NCI-H187 treated with DMSO at 0.1 percent for 48 hours (cell line): ENCODE measurements at places on chromosomes 7 and 10.

DNA sequence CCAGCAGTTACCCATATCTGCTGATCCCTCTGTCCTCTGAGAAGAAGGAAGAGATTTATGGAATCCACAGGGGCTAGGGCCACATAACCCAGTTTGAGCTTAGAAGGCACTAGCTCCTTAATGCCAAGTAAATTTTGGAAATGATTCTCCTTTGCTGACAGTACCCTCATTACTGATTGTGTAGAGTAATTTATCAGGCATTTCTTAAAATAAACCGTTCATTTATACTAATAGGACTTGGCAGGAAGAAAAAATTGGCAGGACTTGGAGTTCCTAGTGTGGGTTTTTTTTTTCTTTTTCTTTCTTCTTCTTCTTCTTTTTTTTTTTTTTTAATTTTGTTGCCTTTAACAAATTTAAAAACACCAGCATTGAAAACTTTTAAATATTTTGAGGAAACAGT lies 645.7 kb downstream of the SUGCT start:
- DNase-seq = no peak

DNA sequence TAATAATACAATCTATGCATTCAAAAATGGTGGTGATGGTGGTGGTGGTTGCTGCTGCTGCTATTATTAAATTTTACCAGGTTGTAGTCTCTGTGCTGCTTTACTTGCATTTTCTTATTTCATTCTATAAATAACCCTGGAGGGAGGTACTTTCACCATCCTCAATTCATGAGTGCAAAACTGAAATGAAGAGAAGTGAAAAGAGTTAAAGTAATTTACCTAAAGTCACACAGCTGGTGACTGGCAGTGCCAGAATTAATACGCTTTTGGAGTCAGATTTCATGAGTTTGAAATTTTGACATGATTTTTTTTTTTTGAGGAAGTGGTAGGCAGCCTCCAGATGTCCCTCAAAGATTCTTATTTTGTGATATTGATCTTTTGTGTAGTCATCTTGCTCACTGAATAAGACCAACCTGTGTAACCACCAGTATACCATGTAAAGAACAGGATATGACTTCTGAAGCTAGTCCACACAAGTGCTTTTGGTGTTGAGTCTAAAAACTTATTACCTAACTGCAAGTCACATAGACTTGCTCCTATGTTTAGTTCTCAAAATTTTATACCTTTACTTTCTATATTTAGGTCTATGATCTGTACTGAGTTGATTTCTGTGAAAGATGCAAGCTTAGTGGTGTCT lies 218.8 kb downstream of the ZWINT start:
- no peak for DNase-seq

DNA sequence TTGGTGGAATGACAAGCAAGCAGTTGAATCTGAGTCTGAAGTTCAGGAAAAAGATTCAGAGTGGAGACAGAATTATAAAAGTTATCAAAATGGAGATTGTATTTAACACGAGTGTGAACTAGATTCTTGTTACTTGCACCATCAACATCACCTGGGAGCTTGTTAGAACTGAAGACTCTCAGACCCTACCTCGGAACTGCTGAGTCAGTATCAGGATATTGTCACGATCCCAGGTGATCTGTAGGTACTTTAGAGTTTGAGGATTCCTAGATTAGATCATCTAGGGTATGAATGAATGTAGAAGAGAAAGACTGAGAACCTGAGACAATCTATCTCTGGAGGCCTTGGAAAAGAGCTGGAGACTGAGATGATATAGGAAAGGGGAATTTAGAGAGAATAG lies 194.1 kb downstream of the CTTNBP2 start:
- DNase-seq = no peak

- DNase-seq = no peak
These were observed 54.5 kb upstream of the DNAJB6 start for GRCh38 chr7:157282141-157282801.

DNA sequence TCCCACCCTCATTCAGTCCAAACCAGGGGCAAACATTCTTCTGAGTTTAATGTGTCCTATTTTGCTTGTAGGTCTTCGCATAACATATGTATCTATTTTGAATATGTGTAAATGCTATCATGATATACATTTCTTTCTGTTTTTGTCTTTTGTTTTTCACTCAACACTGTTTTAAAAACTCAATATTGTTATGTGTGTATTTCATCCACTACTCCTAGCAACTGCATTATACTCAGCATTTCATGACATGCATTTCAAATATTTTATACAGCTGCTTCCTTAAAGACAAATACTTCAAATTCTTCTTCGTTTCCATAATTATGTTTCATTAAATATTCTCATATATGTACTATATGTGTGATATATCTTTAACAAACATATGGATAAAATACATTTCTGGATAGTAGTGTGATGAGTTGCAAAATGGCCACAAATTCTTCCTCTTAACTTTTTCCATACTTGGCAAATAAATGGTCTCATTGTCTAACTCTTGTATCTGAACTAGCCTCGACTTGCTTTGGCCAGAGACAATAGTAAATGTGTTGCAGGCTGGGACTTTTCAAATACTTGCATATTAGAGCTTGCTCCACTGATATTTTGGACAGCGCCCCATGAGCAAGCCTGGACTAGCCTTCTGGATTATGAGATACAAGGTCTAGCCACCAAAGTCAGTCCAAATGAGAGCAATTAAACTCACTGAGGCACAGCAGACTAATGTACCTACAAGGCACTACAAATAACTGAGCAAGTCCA lies 539.7 kb upstream of the KCND2 start:
- DNase-seq = no peak

- DNase-seq = no peak
These were observed 55.4 kb downstream of the FAM241B start for GRCh38 chr10:69685426-69685801.

DNA sequence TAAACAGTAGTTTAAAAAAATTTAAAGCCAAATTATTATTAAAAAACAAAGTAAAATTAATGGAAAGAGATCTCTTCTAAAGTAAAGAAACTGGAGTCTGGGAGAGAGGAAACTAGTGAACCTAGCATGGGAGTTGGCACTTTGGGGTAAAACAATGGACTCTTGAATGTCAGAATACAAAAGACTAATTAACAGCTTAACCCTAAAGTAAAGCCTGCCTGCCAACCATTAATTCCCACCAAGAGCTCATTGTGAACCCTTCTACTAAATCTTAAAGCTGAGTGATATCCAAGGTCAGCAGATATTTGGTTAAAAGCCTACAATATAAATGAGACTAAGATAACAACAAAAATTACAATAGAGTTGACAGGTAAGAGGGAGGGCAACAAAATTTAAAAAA lies 36.5 kb downstream of the KMT2C start:
- DNase-seq = no peak

GRCh38 chr7:76506081-76506440 lies 4.3 kb upstream of the UPK3B start:
- no peak for DNase-seq

DNA sequence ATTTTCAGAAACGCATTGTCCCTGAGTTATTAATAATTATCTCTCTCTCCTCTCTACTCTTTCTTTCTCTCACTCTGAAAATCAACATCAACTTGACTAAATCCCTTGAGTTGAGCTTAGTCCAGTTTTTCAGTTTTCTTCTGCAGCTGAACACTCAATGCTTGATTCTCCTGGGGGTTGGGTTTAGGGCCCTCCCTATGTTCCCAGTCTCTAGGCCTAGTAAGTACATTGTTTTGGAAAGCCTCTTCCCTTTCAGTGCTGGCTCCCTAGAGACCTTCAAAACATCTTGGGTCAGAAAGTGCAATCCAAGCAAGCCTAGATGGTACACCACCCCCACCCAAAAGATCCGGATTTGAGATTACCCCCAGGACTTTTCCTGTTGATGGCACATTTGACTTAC lies 488.5 kb downstream of the LRMDA start:
- DNase-seq = no peak

DNA sequence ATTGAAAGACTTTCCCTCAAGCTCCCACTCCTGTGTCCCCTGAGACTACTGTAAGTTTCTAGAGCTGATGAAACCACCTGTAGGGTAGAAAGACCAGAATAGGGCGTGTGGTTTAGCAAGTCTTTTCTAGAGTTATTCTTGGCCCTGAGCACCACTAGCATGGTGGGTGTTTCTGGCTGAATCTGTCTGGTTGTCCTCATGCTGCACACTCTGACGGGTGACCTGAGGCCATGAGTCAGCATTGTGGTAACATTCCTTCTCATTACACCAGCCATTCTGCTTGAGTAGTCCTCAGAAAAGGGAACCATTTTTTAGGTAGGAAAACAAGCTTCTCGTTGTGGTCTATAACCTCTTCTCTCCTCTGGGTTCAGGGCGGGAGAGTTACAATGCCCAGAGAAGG lies 250.3 kb downstream of the SNX13 start:
- no peak for DNase-seq
